A549 treated with ZK216348 at 1 μM for 4 hours (cell line): ENCODE measurements at places on chromosomes 2 and 18. TPM values are rescaled to one million over a fixed set of nuclear protein-coding genes. Genes with fewer than 3 reads are reported as not detected.

FKBP1B gene
- total RNA-seq = 8.9 to 12.0 TPM (median 11.0 TPM) in 5 replicates

ERMN gene
- total RNA-seq = not detected in 5 replicates

CCDC150 gene
- 4.2 to 8.0 TPM (median 5.6 TPM) in 5 replicates for total RNA-seq

STAMBP gene
- total RNA-seq = 42.3 to 54.2 TPM (median 49.9 TPM) in 5 replicates

HS6ST1 gene
- total RNA-seq = 7.3 to 14.0 TPM (median 13.5 TPM) in 5 replicates

UGT1A9 gene
- total RNA-seq = 3.7 to 7.2 TPM (median 5.0 TPM) in 5 replicates

CD8A gene
- 0.20 to 0.42 TPM (median 0.28 TPM) in 5 replicates for total RNA-seq

NT5DC4 gene
- total RNA-seq = not detected in 5 replicates

TCF23 gene
- not detected in 5 replicates for total RNA-seq

MDH1B gene
- 1.6 to 2.5 TPM (median 1.7 TPM) in 5 replicates for total RNA-seq

ASXL2 gene
- total RNA-seq = 9.0 to 21.7 TPM (median 12.7 TPM) in 5 replicates

TUBA3E gene
- 0.62 to 0.97 TPM (median 0.78 TPM) in 5 replicates for total RNA-seq

CEBPZ gene
- total RNA-seq = 64.9 to 97.7 TPM (median 77.2 TPM) in 5 replicates

PSMA8 gene
- not detected in 5 replicates for total RNA-seq

CXCR1 gene
- not detected in 5 replicates for total RNA-seq

TRIM54 gene
- total RNA-seq = 0.40 to 0.73 TPM (median 0.57 TPM) in 5 replicates

SCN2A gene
- 0.04 TPM in 1 of 5 replicates, not detected in the others for total RNA-seq

AQP12B gene
- not detected in 5 replicates for total RNA-seq

SLC30A3 gene
- total RNA-seq = 1.9 to 4.2 TPM (median 3.6 TPM) in 5 replicates

CPS1 gene
- total RNA-seq = 7.5 to 12.3 TPM (median 10.7 TPM) in 5 replicates

FARSB gene
- total RNA-seq = 39.2 to 55.8 TPM (median 41.9 TPM) in 5 replicates

FIGLA gene
- not detected in 5 replicates for total RNA-seq

PRPF40A gene
- 67.7 to 101 TPM (median 89.0 TPM) in 5 replicates for total RNA-seq

ASB18 gene
- not detected in 5 replicates for total RNA-seq

CDKL4 gene
- total RNA-seq = not detected in 5 replicates

BOK gene
- 20.2 to 39.7 TPM (median 33.8 TPM) in 5 replicates for total RNA-seq

FAP gene
- total RNA-seq = not detected in 5 replicates

GPR148 gene
- total RNA-seq = not detected in 5 replicates

SLC14A1 gene
- not detected in 5 replicates for total RNA-seq

SP140L gene
- total RNA-seq = 3.3 to 4.7 TPM (median 3.5 TPM) in 5 replicates

CTAGE1 gene
- not detected in 5 replicates for total RNA-seq

ZDBF2 gene
- 0.68 to 1.7 TPM (median 1.1 TPM) in 5 replicates for total RNA-seq

STK16 gene
- 23.4 to 34.2 TPM (median 27.8 TPM) in 5 replicates for total RNA-seq

VWC2L gene
- total RNA-seq = not detected in 5 replicates

CD8B2 gene
- not detected in 5 replicates for total RNA-seq

C2orf66 gene
- total RNA-seq = 0.11 TPM in 1 of 5 replicates, not detected in the others

LAMA3 gene
- total RNA-seq = 46.0 to 56.7 TPM (median 53.4 TPM) in 5 replicates

ZBTB7C gene
- total RNA-seq = 0.05 to 0.32 TPM in 2 of 5 replicates, not detected in the others

PCARE gene
- total RNA-seq = not detected in 5 replicates

TXNDC2 gene
- total RNA-seq = 0.15 to 0.34 TPM (median 0.17 TPM) in 5 replicates

DYNAP gene
- not detected in 5 replicates for total RNA-seq
